HFFc6 (cell line): ENCODE measurements at places on chromosomes 1 and 21. TPM values are rescaled to one million over a fixed set of nuclear protein-coding genes. Genes with fewer than 3 reads are reported as not detected.

PSMD4 gene
- 199 and 220 TPM in 2 replicates for total RNA-seq

KIF26B gene
- total RNA-seq: 5.4 to 7.2 TPM (median 5.7 TPM) in 3 replicates

SPATA21 gene
- total RNA-seq: not detected in 3 replicates

PEX11B gene
- 31.4 to 39.6 TPM (median 31.9 TPM) in 3 replicates for total RNA-seq

- no peak for DNase-seq
Observed at GRCh38 chr1:160204526-160205241, 500 bp upstream of the PEA15 start.

DNA sequence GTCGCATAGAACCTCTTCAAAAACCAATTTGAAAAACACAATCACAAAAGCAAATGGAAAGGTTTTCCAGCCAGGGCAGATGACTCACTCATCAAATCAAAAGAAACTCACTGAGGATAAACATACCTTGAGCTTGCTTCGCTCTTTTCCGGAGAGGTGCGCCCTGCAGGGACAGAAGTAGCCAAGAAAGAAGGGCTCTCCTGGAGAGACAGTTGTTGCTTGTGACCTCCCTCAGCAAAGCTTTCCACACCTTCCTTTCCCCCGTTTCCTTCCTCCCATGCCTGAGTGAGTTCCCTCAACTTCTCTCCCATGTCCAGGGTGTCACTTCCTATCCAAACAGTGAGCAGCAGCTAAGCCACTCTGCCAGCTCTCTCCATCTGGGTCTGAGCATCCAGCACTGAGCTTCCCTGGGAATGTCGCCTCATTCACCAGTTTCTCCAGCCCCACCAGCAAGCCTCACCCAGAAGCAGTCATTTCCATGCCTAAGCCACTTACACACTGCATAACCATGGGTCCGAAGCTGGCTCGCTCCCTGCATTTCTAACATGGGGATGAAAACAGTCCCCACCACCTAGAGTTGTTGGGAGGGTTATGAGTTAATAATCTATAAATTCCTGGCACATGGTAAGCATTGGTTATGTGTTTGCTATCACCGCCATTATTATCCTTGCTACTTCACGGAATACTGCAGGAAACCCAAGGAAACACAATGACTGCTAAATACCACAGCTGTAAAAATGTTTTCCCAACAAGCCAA lies 75.0 kb downstream of the PTPN14 start:
- DNase-seq: no peak

DNA sequence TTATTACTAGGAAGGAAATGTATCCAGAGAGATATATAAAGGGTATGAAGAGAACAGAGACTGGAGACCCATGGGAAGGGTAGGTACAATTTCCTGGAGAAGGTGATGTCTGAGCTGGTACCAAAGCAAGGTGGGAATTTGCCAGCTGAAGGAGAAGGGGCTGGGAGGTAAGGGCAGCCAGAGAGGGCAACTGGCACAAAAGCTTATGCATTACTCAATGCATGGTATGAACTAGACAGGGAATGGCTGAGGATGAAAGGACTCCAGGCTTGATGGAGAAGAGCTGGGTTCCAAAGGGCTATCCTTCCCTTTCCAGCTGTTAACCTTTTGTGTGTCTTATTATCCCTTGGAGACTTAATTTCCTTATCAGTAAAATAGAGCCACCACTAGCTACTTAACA lies 113.6 kb upstream of the GADD45A start:
- no peak for DNase-seq

- DNase-seq: peak; percentile 83
Observed at GRCh38 chr1:170929835-170930554, 5.3 kb upstream of the MROH9 start.

DNA sequence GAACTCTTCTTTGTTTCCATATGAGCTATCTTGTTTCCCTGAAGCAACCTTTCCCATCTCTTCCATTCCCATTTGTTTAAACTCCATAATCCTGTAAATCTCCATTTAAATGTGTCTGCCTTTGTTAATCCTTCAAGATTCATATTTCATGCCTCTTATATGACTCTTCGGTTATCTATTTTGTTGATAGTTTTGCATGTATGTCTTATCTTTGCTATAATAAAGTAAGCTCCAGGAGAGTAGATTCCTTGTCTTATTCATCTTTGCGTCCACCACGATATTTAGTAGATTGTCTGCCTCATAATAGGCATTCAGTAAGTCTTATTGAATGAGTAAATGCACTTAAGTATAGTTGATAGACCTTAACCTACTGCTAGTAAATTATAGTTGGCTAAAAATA lies 18.4 kb downstream of the CLIC4 start:
- DNase-seq: no peak

DNA sequence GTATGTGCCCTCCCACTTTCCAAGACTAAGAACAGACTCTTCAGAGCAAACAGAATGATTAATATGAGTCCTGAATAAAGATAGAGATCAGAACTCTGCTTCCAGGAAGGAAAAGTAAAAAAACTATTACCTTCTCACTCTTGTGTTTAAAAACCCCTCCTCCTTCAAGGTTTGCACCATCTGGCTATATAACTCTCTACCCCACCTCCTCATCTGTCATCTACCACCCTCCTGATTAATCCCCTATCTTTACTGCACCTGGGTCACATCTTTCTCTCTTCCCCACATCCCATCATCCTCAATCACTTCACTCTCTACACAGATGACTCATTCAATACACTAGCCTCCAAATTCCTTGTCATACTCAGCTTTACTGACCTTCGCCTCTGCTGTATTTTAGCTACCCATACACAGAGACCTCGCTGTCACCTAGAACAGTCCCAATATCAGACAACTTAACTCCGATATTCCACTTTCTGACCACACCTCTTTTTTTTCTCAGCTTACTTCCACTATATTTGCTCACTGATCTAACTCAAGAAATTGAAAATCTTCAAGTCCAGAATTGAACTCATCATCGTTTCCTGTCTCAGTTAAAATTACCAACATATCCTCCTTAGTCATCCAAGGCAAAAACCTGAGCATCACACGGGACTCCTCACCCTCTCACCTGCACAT lies 3.7 kb downstream of the SCMH1 start:
- peak; percentile 33 for DNase-seq

- DNase-seq: no peak
Observed at GRCh38 chr1:245409341-245410195, 254.8 kb downstream of the KIF26B start.

GRCh38 chr1:39845569-39846566 lies 37.4 kb downstream of the TRIT1 start:
- peak; percentile 34 for DNase-seq

- DNase-seq: peak; percentile 9
Observed at GRCh38 chr1:226063977-226064815, 1.7 kb downstream of the H3-3A start.

GRCh38 chr1:91402023-91402422 lies 2.6 kb downstream of the HFM1 start:
- peak; percentile 2 for DNase-seq

GRCh38 chr1:157170677-157171515 lies 32.7 kb upstream of the ETV3 start:
- DNase-seq: peak; percentile 5

DNA sequence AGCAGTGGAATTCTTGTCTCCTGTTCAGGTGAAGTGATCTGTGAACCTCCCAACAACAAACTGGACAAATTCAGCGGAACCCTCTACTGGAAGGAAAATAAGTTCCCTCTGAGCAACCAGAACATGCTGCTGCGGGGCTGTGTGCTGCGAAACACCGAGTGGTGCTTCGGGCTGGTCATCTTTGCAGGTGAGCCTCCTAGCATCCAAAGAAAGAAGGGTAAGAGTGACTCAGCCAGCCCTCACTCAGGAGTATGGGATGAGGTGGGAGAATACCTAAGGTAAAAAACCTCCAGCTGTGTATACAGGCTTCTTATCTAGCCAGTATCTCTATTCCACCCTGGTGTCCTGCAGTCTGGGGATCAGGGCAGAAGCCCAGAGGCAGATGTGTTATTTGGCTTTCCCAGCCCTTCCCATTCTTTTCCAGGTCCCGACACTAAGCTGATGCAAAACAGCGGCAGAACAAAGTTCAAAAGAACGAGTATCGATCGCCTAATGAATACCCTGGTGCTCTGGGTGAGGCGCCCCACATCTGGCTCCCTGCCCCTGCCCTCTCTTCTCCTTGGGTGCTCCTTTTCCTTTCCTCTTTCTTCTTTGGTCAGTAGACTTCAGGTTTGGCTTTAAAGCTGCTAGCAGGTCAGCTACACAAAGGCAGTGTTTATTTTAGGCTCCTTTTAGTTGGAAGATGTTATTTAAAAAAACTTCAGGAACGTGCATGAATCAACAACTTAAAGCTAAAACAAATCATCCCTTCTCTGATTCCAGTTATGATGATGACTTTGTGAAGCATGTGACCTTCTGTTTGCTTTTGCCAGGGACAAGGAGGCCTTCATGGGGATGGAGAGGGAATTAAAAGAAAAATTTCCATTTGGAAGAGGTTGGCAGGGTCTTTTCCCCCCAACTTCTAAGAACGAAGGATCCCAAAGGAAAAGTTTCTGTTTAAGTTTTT lies 9.0 kb downstream of the ATP8B2 start:
- DNase-seq: peak; percentile 53

DNA sequence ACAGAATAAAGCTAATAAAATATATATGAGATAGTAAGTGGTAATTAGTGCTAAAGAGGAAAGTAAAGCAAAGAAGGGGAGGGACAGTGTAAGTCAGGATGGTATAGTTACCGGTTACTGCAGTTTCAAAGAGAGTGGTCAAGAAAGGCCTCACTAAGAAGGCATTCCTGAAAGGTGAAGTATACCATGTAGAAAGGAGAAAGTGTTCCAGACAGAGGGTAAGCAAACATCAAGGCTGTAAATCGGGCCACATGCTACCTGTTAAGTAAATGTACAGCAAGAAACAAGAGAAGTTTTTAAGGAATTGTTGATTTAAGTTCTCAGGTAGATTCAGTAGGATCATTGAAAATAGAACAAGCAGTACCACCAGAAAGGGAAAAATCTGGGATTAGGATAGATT lies 9.7 kb downstream of the DESI2 start:
- no peak for DNase-seq

GRCh38 chr1:243926803-243927245 lies 76.8 kb upstream of the AKT3 start:
- DNase-seq: peak; percentile 92

- DNase-seq: no peak
Observed at GRCh38 chr1:37473431-37474045, 842 bp upstream of the ZC3H12A start.

DNA sequence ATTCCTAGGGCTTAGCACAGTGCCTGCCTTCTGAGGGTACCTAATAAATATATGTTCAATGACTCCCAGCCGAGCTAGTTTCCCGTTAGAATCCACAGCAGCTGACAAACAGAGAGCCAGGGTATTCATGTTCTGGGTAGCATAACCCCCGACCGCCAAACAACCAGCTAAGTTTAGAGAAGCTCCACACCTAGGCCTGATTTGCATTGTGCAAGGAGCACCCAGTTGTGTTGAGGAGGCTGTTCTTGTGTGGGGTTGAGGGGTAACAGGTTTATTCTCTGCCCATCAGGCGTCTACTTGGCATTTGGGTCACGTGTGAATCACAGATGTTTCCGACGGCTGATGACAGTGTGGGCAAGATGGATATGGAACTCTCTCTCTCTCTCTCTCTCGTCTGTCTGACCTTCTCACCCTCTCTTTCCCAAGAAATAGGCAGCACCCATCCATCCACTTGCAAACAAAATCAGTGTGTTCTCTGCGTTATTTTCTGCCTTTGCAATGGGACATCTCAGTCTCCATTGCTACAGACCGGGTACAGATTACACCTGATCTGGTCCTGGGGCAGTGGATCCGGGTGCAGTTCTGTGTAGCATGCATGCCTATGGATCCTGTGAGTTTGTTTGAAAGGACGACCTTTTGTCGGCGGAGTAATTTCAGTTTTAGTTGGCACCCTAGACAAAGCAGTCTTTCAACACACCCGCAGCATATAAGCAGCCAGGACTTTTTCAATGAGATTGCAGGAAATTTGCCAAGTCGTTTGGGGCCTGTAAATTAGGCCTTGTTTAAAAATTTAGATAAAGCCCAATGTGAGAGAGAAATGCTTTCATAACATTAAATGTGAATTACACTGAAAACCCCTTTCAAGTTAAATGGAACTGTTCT lies 29.4 kb downstream of the KAZN start:
- DNase-seq: no peak

DNA sequence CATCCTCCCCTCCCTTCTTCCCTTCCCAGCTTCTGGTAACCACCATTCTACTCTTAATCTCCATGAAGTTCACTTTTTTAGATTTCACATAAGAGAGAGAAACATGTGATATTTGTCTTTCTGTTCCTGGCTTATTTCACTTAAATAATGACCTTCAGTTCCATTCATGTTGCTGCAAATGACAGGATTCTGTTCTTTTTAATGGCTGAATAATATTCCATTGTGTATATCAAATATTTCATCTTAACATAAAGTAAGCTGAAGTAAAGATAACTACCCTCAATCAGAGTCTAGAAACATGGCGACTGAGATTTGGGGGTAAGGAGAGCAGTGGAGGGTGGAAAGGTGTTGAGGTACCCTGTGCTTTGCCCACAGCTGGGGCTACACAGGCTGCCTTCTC lies 68.9 kb downstream of the RHOU start:
- DNase-seq: no peak

- DNase-seq: no peak
Observed at GRCh38 chr1:200971428-200971903, 52.0 kb downstream of the KIF21B start.

DNA sequence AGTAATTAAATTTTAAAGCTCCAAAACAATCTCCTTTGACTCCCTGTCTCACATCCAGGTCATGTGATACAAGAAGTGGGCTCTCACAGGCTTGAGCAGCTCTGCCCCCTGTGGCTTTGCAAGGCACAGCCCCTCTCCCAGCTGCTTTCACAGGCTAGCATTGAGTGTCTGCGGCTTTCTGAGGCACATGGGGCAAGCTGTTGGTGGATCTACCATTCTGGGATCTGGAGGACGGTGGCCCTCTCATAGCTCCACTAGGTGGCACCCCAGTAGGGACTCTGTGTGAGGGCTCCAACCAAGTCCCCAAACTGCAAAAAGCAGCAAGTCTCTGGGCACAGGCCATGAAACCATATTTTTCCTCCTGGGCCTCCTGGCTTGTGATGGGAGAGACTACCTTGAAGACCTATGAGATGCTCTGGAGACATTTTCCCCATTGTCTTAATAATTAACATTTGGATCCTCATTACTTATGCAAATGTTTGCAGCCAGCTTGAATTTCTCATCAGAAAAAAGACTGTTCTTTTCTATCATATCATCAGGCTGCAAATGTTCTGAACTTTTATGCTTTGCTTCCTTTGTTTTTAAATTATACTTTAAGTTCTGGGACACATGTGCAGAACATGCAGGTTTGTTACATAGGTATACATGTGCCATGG lies 554.1 kb upstream of the OLFM3 start:
- DNase-seq: peak; percentile 49

- DNase-seq: peak; percentile 50
Observed at GRCh38 chr1:211305044-211305443, 21.6 kb upstream of the TRAF5 start.

DNA sequence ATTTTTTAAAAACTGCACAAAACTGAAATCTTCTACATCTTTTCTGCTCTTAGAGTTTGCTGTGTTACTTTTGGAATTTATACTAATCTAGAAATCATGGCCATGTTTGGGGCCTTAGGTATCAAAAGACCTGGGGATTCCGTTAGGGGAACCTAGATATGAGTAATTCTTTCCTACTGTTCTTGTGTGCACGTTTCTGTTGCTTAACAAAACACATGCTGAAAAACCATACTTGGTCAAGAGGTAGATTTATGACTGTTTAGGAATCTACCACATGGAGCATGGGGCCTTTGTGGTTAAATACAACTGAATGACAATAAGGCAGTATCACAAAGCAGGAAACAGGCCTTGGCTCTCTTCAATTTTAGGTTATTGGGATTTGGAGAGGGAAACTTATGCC lies 291.9 kb upstream of the USP25 start:
- DNase-seq: no peak

- DNase-seq: no peak
Observed at GRCh38 chr1:241167121-241167630, 189.8 kb downstream of the RGS7 start.

GRCh38 chr1:184632415-184633175 lies 122.1 kb downstream of the EDEM3 start:
- no peak for DNase-seq
